ENCODE measurements at places on chromosomes 7 and 10.

DNA sequence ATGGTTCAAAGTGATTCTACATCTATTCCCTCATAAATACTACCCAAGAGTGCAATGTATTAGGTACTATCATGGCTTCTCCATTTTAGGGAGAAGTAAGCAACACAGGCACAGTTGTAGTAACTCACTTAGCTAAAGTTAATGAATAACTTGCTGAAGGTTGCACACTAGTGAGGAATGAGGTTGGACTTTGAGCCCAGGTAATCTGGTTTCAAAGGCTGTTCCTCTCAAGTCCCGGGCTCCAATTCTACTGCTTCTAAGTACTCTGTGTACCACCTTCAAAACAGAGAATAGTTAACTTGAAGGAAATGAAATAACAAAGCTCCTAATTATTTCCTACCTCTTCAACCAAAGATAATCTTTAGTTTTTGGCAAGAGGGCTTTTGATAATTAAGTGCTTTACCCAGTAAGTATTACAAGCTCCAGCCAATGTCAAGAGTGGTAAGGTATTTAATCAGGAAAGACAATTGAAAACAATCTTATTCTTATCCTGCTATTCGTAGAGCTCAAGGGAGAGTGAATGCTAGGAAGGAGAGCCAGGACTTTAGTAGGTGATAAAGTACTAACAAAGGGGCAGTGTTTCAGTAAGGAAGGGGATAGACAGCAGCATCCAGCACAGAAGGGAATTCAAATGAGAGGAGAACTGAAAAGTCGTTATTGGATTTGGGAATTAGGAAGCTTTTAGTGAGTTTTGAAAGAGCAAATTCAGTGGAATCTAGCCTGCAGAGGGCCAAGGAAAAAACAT lies 158.2 kb upstream of the PTPRZ1 start:
- DNase-seq: no peak

GRCh38 chr10:103852189-103852711 lies 3.1 kb downstream of the SH3PXD2A start:
- no peak for DNase-seq

- DNase-seq: no peak
Observed at GRCh38 chr10:130747356-130747755, 564.2 kb downstream of the TCERG1L start.

DNA sequence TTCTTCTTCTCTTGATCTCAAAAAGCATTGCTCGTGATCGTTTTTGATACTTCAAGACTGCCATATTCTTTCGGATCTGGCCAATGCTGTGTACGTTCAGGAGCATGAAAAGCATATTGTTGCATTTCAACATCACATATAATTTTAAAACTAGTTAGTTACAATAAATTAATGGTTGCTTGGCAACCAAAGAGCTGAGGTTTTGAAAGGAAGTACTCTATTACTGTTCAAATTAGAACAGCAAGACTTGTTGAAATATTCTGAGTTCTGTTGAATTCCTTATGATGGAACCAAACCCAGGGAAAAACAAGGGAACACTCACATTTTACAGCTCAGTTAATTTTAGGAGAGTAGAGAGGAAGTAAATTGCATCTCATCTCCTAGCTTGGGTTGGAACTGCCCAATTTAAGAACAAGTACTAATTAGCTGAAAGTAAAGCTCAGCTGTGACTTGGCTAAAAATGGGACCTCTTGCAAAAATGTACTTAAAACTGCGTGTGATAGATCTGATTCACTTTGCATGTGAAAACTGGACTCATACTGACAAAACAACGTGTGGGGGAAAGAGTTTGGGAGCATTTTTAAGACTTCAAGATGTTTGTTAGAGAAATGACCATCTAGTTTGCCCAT lies 21.2 kb downstream of the OR9A2 start:
- DNase-seq: no peak

GRCh38 chr7:73983437-73984164 lies 44.4 kb upstream of the ELN start:
- DNase-seq: no peak

DNA sequence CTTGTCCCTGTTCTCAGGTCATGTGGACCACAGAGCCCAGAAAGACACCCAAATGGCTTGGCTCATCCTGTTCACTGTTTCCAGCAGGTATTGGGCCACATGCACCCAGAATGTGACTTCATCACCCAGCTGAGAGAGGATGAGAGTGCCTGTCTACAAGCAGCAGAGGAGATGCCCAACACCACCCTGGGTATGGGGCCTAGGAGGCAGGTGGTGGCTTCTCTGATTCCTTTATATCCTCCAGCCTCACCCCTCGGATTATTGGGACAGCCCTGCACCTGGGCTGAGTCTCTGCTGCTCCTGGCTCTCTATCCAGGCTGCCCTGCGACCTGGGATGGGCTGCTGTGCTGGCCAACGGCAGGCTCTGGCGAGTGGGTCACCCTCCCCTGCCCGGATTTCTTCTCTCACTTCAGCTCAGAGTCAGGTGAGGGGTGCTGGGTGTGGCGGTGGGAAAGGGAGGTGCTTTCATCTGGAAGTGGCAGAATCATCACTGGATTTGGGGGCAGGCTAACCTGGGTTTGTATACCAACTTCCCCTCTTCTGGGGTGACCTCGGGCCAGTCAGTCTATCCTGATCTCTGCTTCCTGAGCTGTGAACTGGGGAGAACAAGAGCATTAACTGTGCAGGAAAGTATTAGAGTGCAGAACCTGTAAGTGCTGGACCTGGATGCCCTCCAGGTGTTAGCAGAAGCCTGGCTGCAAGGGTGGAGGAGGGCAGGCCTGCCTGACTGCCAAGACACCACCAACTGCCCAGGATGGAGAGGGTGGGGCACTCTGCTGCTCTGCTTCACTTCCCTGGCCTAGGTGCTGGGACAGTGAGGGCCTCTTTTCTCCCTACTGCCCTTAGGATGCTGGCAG lies 5.2 kb downstream of the GHRHR start:
- no peak for DNase-seq

GRCh38 chr7:49523870-49524269 lies 249.6 kb upstream of the VWC2 start:
- no peak for DNase-seq

DNA sequence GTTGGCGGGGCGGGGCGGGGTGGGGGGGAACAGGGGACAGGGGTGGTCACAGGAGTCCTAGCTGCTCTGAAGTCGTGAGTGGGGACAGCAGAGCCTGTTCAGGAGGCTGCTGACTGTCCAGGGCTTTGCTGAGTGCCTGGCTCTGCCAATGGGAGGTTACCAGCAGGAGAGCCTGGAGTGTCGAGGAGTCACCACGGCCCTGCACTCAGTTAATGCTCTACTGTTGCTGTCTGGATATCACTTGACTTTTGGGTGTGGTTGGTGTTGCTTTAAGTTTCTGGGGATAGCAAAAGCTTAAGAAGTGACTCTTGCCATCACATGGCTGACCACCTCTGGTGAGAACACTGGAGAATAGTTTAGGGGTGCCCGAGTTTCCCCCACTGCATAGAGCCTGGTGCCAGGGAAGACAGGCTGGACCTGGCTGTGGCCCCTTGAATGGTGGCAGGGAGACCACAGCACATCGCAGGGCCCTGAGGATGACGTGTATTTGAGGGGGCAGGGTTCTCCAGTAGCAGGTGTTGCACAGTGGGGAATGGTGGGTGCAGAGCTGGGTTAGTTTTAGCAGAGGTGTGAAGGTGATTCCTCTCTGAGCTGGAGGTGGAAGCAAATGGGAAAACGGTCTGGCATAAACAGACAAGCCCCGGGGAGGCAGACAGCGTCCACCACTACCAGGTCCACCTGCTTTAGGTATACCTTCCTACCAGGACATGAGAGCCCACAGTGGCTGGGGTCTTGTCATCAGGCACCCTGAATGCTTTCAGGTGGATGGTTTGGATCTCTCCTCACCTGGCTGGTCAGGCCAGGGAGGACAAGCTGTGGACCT lies 54.2 kb upstream of the CAMK2B start:
- DNase-seq: no peak

GRCh38 chr7:129615018-129615417 lies 3.5 kb downstream of the NRF1 start:
- no peak for DNase-seq

- no peak for DNase-seq
Observed at GRCh38 chr7:4200546-4201094, 481.5 kb upstream of the FOXK1 start.

DNA sequence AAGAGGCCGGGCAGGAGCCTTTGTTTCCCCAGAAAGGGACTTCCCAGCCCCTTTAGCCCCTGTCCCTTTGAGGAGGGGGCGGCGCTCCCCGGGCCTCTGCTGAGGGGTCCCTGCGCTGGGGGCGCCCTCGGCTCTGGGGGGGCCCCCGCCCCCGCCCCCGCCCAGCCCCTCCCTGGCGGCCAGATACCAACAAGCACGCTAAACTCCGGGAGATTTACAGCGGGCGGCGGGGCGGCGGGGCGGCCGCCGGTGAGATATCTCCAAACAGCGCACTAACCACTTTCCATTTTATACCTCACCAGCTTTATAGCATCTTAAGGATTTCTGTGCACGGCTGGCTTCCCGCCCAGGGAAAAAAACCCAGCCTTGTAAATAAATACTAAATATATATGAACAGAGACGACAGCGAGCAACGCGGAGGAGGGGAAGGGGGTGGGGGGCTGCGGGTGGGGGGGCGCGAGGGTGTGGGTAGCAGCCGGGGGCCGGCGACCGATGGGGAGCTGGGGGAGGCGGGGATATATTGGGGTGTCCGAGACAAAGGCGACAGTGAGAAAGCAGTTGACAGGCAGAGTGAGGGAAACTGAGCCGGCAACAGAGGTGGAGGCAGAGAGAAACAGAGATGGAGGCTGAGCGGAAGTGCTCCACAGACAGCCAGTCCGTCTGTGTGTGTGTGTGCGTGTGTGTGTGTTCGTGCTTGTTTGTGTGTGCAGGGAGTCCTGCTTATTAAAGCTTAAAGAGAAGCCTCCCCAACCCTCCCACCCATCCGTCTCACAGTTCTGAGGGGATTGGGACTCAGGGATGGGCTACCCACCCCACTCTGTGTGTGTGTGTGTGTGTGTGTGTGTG lies 85.8 kb downstream of the HIF1AN start:
- DNase-seq: no peak

GRCh38 chr7:37833107-37833817 lies 15.1 kb upstream of the NME8 start:
- DNase-seq: peak; percentile 29

DNA sequence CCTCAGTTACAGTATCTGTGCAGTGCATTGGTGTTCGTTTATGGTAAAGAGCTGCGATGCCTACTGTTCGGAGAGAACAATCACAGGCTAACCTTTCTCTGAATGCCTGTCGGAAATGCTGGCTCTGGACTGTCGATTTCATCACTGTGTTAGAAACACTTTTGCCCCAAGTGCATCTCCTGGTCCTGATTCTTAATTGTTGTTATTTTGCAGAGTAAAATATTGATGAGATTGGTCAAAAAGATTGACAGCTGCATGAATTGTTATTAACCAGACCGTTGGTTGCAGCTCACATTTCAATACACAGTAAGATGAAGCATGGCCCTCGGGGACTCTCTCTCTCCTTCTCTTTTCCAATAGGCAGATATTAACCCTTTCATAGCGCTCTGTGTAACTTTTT lies 557.4 kb upstream of the ADARB2 start:
- DNase-seq: no peak

DNA sequence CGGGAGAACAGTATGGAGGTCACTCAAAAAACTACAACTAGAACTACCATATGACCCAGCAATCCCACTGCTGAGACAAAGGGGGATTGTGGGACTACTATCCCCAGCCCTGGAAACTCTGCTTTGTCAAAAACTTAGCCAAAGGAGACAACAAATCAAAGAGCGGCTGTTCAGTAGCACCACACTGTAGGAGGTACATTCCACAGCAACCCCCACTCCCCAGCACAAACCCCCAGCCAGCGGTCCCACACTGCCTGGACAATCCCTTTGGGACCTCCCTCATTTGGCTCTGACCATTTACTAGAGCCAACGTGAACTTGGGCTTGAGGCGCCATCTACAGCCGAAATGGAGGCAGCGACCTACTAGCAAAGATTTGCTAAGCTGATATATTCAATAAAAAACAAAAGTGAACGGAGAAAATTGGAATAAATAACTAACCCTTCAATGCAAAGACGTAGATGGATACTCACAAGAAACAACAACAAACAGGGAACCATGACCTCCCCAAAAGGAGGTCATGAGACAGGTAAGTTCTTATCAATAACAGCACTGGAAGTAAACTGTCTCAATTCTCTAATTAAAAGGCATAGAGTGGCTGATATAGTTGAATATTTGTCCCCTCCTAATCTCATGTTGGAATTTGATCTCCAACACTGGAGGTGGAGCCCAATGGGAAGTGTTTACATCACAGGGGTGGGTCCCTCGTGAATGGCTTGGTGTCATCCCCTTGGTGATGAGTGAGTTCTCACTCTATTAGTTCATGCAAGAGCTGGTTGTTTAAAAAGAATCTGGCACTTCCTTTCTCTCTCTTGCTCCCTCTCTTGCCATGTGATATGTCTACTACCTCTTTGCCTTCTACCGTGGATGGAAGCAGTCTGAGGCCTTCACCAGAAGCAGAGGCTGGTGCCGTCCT lies 119.0 kb upstream of the KCNMA1 start:
- peak; percentile 66 for DNase-seq

GRCh38 chr10:96025566-96025965 lies 17.8 kb upstream of the CCNJ start:
- no peak for DNase-seq

DNA sequence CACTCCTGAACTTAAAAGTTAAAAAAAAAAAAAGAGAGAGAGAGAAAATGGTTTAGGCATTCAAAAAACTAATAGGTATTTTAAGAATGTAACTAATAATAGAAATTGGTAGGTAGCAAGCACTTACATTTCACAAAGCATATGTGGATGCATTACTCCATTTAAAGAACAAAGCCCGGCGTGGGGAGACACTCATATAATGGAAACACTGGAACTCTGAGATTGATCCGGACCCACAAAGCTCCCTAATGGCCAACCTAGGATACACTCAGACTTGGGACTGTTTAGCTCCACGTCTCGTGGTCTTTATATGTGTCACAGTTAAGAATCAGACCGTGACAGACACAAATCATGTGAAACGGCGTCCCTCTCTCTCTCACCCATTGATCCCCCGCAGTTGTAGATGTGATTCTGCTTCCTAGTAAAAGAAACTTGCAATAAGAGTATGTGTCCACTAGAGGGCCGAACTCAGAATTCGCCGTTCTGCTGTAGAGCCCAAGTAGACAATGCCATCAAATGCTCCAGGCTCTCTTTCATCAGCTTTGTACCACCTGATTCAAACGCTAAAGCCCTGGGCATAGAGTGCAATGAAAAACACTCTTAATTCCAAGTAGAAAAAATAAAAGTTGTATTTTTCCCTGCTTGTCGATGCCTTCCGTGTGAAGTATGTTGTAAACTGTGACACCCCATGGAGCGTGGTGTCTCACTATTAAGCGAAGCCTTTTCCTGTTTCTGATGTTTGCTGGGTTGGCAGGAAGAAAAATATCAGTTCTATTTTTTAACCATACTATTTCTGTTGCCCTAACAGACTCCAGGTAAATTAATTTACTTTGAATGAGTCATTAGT lies 429.0 kb upstream of the MTPN start:
- DNase-seq: peak; percentile 56

DNA sequence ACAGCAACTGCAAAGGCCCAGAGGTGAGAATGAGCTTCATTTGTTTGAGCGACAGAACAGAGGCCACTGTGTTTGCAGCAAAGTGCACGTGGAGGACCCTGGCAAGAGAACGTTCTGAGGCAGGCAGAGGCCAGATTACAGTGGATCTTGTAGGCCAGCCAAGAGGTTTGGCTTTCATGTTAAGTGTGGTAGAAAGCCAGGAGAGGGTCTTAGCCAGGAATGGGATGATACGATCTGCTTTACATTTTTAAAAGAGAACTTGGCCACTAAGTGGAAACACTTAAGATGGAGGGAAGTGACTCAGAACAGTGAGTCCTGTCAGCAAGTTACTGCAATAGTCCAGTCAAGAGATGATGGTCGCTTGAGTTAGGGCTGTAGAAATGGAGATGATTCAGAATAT lies 4.6 kb downstream of the CCDC136 start:
- no peak for DNase-seq

- DNase-seq: peak; percentile 9
Observed at GRCh38 chr7:112411186-112411795, 39.0 kb upstream of the IFRD1 start.
